ENCODE measurements at places on chromosomes 1 and 21.

DNA sequence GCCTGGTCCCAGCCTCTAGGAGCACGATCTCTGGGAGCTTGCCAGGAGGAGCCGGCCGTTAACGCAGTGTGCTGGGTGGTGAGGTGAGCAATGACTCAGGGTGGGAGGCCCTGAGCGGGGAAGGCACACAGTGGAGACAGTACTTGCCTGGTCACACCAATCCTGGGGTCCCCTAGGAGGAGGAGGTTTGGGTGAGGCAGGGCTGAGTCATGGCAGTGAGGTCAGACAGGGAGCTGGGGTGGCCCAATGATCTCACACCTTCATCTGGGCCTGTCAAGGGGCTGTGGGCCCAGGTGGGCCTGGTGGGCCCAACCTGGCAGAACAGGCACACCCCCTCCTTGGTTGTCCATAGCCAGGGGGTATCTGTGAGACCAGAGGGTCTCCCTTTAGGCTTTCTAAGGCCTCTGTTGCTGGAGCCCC lies 8.6 kb upstream of the EDN2 start:
- DNase-seq = no peak

DNA sequence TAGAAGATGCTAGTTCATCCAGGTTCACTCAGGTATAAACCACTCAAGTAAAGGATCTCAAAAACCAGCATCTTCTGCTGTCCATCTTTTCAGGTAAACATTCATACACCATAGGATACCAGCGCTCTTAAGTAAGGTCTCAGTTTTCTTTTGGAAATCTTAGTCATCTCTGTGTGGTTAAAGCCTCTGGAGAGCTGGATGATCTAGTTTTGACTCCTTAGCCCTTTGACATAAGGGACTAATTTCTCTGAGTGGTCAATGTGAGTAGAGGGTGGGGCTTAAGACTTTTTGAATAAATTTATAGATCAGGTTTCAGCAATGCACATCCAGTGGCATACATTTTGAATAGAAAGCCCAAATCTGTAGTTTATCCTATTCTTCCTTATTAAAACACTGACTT lies 92.3 kb downstream of the CTH start:
- DNase-seq = no peak

DNA sequence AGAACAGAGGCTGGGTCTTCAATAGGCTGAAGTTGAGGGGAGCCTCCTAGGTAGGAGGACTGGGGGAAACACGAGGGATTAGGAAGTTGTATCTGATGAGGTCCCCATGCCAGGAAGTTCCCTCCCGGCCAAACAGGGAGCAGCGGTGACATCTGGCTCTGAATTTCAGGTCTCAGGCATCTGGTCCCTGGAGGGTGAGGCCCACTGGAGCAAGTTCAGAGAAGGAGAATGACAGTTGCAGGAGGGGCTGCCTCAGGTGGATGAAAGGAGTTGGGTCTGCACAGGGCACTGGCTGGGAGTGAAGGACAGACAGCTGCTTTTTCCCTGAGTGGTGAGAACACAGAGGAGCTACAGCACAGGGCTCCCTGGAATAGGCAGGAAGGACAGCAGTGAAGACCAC lies 9.1 kb downstream of the TMEM9 start:
- no peak for DNase-seq

DNA sequence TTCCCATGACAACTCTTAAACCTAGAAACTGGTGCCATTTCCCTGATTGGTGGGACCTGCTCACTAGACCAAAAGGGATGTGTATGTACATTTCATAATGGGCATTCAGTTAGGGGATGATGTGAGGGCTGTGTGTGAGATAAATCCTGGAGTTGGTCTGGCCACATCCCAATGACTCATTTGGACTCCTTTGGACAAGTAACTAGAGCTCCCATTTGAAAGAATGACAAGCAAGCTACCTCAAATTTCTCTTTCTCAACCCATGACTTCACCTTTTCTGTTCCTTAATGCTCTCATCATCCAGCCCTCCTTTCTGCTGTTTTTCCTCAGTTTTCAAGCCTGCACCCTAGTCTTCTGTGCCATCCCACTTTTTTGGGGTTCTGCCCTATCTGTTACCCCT lies 27.9 kb downstream of the EBNA1BP2 start:
- no peak for DNase-seq

- no peak for DNase-seq
Measured at GRCh38 chr1:72023063-72023930, 259.0 kb downstream of the NEGR1 start.

DNA sequence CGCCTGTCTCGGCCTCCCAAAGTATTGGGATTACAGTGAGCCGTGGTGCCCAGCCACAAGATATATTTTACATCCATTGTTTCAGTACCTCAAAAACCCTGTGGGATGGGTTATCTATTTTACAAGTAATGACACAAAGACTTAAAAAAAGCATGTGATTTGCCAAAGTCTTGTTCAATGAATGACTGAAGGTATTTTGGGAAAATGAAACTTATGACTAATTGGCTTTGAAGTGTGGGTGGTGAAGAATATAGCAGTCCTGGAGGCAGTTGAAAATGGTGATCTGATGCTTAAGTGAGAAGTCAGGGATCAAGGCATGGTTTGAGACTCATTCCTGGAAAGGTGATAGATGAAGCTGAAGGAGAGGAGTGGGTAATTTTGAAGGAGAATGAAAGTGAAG lies 3.0 kb downstream of the SWT1 start:
- no peak for DNase-seq

DNA sequence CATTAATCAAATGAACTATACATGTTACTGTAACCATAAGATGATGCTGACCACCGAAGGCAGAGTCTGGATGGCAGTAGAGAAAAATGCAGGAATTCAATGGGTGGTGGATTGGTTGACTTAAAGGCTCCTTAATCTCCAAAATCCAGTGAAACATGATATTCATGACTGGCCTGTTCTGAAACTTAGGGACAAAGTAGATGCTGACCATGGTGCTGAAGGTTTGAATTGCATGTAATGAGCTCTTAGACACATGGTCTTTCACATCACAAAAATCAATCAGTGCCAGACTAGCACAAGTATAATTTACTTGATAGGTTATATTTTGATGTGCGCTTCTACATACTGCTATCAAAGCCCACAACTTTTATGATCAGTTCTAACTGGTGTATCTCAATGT lies 30.9 kb upstream of the NTMT2 start:
- no peak for DNase-seq

DNA sequence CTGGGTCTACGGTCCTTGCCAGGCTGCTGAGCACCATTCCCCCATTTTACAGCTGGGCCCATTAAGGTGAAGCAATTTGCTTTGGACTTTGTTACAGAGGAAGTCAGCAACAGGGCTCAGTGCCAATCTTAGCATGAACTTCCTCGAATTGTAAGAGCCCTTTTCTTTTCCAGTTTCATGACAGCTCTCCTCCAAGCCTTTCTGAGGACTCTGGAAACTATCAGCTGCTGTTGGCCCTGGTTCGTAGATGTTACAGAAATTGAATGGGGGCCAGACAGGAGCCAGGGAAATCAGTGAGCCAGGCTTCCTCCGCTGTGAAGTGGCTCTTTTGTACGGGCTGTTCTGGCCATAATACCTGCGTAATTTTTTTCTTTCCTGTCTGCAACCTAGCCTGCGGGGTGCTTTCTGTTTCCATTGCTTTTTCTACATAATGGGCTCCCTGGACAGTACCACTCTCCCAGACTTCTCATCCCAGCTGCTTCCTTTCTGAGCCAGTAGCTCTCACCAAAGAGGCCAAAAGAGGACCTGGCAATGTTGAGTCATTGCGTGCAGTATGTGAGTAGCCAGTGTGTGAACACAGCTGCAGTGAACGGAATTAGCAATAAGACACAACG lies 386.3 kb downstream of the DISC1 start:
- no peak for DNase-seq

GRCh38 chr1:207047505-207047904 lies 3.5 kb downstream of the YOD1 start:
- DNase-seq = no peak

DNA sequence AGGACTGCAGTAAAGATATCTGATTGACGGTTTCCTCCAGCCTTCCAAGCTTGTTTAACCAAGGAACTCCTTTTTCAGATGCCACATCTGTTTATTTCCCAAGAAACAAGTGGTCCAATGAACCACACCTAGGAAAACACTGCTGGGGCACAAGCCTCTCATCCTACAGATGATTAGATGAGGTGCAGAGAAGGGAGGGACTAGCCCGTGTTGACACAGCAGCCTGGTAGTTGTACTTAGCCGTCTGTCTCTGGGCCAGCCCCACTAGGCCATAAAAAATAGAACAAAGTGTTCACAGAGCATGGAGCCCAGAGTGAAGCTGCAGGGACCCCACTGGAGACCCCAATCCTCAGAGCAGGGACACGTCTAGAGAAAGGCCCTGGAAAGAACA lies 32.1 kb downstream of the LRP8 start:
- DNase-seq = no peak

DNA sequence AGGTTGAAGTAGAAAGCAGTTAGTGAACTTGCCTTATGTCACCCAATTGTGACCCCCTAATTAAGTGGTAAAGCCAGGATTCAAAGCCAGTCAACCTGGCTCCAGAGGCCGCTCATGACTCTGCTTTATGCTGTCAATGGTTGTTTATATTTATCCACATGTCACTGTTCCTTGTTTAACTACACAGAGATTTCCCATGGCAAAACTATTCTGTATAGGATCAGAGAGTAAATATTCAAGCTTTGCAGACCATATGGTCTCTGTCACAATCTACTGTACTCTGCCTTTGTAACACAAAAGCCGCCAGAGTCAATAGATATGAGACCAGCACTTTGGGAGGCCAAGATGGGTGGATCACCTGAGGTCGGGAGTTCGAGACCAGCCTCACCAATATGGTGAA lies 371.7 kb upstream of the PTBP2 start:
- DNase-seq = no peak

DNA sequence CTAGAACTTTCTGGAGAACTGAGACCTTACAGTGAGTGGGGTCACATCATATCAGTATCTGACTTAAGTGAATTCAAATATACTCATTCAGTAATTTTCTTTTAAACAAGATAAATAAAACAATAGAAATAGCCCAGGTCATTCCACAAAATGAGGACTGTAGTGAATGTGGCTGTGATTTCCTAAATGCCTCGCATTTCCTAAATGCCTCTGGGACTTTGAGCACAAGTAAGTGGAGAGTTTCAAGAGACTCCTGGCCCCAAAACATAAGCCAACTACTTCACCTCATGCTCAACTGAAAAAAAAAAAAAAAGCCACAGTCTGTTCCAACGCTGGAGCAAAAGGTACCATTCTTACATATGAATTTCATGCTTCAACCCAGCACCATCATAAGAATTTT lies 81.5 kb downstream of the ZNF281 start:
- DNase-seq = no peak

GRCh38 chr1:219566951-219567947 lies 45.7 kb downstream of the ZC3H11B start:
- no peak for DNase-seq

DNA sequence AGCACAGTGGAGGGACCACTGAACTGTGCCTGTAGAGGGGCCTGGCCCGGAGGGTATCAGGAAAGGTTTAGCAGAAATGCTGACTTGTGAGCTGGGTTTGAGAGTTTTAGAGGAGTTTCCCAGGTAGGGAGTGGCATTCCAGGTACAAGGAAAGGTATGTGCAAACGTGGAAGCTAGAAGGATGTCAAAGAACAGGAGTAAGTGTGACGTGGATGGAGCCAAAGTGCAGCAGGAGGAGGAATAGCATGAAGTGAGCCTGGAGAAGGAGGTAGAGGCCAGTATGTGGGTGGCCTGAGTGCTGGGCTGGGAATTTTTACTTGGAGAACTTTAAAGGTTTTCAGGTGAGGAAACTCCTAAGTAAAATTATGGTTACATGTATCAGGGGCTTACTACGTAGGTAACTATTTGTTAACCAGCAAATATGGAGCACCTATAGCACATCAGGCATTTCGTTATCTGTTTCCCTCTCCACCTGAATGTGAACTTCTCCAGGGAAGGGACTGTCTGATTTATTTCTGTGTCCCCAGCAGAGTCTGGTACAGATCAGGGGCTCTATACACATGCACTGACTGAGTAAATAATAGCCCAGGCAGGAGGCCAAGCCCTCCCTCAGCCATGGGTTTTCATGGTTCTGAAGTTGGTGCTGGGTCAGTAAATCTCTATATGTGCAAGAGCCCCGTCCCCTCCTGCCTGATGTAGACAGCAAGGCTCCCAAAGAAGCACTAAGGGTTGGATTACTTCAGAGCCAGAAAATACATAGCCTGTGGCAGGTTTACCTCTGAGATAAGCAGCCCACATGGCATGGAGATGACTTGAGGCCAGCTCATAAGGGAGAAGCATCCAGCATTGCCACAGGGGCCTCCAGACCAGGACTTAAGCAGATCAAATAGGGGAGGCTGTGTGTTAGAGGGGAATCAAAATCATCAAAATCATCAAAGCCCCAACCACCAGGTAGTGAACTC lies 43.4 kb downstream of the CDCP2 start:
- DNase-seq = no peak

GRCh38 chr1:109739738-109740614 lies 862 bp downstream of the GSTM3 start:
- DNase-seq = peak; percentile 74

DNA sequence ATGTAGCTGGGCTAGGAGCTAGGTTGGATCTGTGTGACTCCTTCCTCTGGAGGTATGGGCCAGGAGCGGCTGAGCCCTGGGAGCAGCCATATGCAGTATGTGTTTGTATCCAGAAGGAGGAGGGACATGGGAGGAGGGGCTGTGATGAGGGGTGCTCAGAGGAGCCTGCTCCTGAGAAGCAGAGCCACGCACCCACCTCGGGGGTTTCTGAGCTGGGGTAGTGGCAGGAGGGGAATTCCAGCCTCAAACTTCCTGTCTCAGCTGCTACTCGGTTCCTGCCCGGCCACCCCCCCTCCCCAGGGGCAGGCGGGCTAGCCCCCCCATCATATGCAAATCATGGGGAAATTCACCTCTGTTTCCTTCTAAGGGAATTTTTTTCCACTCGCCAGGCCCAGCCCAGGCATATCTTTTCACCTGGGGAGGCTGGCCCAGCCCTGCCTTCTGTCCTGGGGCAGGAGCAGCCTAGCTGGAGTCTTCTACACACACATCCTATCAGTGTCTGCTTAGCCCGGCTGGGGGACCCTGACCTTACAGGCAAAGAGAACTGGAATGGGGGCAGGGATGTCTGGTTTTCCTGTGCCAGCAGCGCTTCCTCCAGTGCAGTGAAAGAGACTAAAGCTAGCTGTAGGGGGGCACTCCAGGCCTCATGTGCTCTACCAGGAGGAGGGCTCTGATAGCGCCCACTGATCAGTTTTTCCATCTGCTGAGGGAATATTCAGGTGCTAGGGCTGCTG lies 3.0 kb downstream of the ZC3H12A start:
- peak; percentile 69 for DNase-seq

DNA sequence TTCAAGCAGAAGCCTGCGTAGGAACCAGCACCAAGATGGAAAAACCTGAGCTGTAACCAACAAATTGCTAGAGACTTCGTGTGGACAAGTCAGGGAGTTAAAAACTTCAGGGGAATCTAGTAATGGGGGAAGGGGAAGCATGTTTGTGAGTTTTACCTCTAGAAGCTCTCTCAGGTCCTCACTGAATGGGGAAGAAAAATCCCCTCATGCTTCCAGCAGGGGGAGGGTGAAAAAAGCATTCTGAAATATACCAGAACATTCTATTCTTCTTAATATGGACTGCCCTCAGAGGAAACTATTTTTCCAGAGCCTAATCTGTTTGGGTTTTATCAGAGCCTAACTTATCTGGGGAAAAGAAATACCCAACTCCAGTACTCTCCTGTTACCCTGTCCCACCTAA lies 28.6 kb downstream of the GNG12 start:
- no peak for DNase-seq

- no peak for DNase-seq
Measured at GRCh38 chr1:151003180-151003579, 3.5 kb downstream of the MINDY1 start.
